ENCODE measurements at places on chromosomes 2 and 18. TPM values are rescaled to one million over a fixed set of nuclear protein-coding genes. Genes with fewer than 3 reads are reported as not detected.

The SLC5A7 gene
- total RNA-seq, result not detected

The C2orf81 gene
- 0.34 TPM for total RNA-seq

The ITGA4 gene
- total RNA-seq, result 5.7 TPM

The TRABD2A gene
- total RNA-seq, result 0.17 TPM

The RAB3GAP1 gene
- total RNA-seq, result 50.8 TPM

The TNP1 gene
- total RNA-seq, result not detected

The CD8B2 gene
- not detected for total RNA-seq

The MAL gene
- total RNA-seq, result 6.0 TPM

The ADGRF3 gene
- total RNA-seq, result not detected

The CYP26B1 gene
- total RNA-seq, result 57.8 TPM

The HDAC4 gene
- 40.9 TPM for total RNA-seq
